ENCODE measurements at places on chromosomes 13 and 19.
A peak's percentile ranks its signal among the peaks of the same experiment; 100 is the strongest.

GRCh38 chr13:105971738-105972137, 563.7 kb downstream of the EFNB2 start:
- H3K4me1 ChIP-seq = peaks cover 22% of the 10 kb centered on the region
- H3K36me3 ChIP-seq = no peaks in the 10 kb centered on the region
- no peak overlapping the region for H3K27ac ChIP-seq
- H3K27me3 ChIP-seq = no peaks in the 10 kb centered on the region
- no peak for DNase-seq

DNA sequence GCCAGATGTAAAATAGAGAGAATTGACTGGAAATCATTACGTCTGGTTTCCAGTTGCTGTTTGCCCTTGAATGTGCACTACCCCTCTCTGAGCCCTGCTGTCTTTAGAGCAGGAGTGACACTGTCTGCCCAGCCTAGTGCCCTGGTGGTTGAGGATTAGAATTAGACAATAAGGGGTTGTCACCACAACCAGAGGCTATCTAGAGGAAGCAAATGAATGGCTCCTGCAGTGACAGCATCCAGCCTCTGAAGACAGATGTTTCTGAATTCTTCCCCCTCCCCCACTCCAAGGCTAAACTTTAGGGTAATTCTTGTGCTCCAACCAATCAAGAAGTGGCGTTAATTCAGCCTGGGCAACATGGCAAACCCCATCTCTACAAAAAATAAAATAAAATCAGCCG, 2.0 kb downstream of the RAB8A start:
- peaks cover 1% of the 10 kb centered on the region for H3K36me3 ChIP-seq
- peak overlapping the region; percentile 33 for H3K27ac ChIP-seq
- peak overlapping the region; percentile 46 for H3K4me3 ChIP-seq
- H3K27me3 ChIP-seq = no peaks in the 10 kb centered on the region
- peaks cover 7% of the 10 kb centered on the region for H3K4me1 ChIP-seq

- H3K4me1 ChIP-seq = peaks cover 19% of the 10 kb centered on the region
- DNase-seq = no peak
- no peak overlapping the region for H3K4me3 ChIP-seq
- no peaks in the 10 kb centered on the region for H3K27me3 ChIP-seq
Measured at GRCh38 chr13:32045982-32046785, 14.6 kb downstream of the FRY start.

- H3K4me1 ChIP-seq = peaks cover 5% of the 10 kb centered on the region
- peaks cover 2% of the 10 kb centered on the region for H3K27me3 ChIP-seq
- H3K36me3 ChIP-seq = no peaks in the 10 kb centered on the region
- H3K4me3 ChIP-seq = no peak overlapping the region
- no peak overlapping the region for H3K27ac ChIP-seq
Measured at GRCh38 chr13:33087790-33088189, 71.6 kb downstream of the KL start.

DNA sequence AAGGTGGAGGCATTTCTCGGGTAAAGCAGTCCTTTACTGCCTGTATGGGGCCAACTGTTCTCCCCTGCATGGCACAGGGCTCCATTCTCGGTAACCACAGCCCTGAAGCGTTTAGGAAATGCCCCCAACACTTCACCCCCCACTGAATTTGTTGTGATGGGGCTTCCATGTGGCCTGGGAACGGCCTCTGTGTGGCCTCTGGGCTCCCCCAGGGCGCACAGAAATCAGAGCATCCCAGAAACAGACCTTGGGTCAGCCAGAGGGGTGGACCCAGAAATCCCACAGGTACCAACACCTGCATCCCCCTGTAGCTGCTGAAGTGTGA, 153.7 kb upstream of the VSTM2B start:
- no peak overlapping the region for H3K27ac ChIP-seq
- H3K4me3 ChIP-seq = no peak overlapping the region
- no peaks in the 10 kb centered on the region for H3K36me3 ChIP-seq

- DNase-seq = no peak
- H3K27me3 ChIP-seq = peaks cover 36% of the 10 kb centered on the region
- H3K4me1 ChIP-seq = peaks cover 7% of the 10 kb centered on the region
- H3K4me3 ChIP-seq = peak overlapping the region; percentile 12
- no peak overlapping the region for H3K27ac ChIP-seq
- no peaks in the 10 kb centered on the region for H3K36me3 ChIP-seq
Measured at GRCh38 chr19:53884256-53884655, 2.3 kb downstream of the PRKCG start.

DNA sequence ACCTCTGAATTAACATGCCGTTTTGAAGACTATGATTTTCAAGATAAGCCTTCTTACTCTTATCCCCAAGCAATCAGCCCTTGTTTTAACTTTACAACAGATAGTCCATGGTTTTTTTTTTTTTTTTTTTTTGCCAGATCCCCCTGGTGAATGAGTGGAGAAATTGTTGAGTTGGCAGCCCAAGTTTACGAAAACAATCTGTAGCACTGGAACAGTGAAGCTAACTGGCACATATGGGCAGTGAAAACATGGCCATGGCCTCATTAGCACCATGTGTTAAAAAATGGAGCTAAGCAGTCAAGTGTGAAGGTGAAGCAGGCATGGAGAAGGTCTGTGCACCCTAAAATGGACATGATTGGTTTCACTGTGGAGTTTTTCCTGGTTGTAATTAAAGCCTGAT, 812.1 kb upstream of the MIR17HG start:
- H3K4me1 ChIP-seq = no peaks in the 10 kb centered on the region
- no peak overlapping the region for H3K4me3 ChIP-seq
- no peaks in the 10 kb centered on the region for H3K27me3 ChIP-seq
- DNase-seq = no peak
- H3K36me3 ChIP-seq = peaks cover 1% of the 10 kb centered on the region

GRCh38 chr13:99590519-99591011, 89.3 kb downstream of the TM9SF2 start:
- H3K4me1 ChIP-seq = no peaks in the 10 kb centered on the region
- H3K27me3 ChIP-seq = no peaks in the 10 kb centered on the region
- no peaks in the 10 kb centered on the region for H3K36me3 ChIP-seq
- H3K4me3 ChIP-seq = no peak overlapping the region
- no peak overlapping the region for H3K27ac ChIP-seq

DNA sequence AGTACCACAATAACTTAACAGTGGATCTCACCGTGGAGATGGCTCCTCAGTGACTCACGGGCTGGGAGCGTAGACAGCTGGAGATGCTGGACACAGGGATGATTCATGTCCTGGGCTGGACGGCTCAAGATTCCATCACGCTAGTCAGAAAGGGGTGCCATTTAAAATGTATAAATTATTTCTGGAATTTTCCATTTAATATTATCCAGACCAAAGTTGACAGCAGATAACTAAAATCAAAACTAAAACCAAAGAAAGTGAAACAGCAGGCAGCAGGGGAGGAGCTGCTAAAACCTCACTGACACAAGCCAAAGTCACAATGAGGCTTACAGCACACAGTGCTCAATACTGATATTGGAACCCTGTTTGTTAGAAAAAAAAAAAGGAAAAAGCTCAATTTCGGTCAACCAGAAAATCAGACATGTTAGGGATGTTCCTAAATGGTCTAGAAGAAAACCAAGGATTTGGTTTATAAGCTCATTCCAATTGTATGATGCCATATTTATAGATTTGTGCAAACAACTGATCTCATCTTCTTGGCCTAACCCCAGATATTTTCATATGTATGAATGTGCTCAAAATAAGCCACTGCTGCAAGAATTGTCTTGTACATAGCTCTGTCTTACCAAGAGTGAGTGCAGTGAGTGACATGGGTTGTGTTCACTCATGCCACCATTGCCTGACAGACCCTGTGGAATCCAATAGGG, 111.8 kb downstream of the SACS start:
- no peaks in the 10 kb centered on the region for H3K27me3 ChIP-seq
- DNase-seq = no peak
- no peak overlapping the region for H3K27ac ChIP-seq
- H3K36me3 ChIP-seq = no peaks in the 10 kb centered on the region
- no peaks in the 10 kb centered on the region for H3K4me1 ChIP-seq

DNA sequence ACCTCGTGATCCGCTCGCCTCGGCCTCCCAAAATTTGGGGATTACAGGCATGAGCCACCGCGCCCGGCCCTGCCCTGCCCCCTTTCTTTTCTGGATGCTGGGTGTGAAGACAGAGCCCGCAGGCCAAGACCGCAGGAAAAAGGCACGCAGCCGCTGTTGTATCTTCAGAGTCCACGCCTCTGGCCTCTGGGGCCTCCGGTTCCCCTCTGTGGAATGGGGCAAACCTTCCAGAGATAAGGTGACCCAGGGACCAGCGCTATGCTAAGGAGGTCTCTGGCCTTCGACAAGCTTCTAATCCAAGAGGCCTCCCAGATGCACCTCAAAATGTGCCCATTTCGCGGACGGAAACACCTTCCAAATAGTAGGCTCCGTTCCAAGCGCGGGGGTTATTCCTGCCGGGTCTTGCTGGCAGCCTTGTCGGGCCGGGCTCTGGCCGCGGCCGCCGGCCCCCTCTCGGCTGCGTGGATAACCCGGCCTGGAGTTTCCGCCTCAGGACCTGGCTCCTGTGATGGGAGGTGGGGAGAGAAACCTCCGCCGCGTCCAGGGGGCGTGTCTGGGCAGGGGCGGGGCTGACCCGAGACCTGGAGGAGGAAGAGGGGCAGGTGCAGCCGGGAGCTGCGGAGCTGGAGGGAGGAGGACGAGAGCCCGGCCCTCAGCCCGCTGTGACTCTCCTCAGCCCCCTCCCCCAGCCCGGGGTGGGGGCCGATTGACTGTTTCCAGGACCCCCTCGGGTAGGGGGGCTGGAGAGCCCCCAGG, 13.1 kb downstream of the TJP3 start:
- H3K36me3 ChIP-seq = no peaks in the 10 kb centered on the region
- peak overlapping the region; percentile 80 for H3K4me3 ChIP-seq
- H3K27ac ChIP-seq = no peak overlapping the region
- peaks cover 7% of the 10 kb centered on the region for H3K4me1 ChIP-seq

GRCh38 chr13:30045916-30046704, 195.7 kb upstream of the UBL3 start:
- H3K4me1 ChIP-seq = no peaks in the 10 kb centered on the region
- no peaks in the 10 kb centered on the region for H3K27me3 ChIP-seq
- no peak for DNase-seq
- H3K27ac ChIP-seq = no peak overlapping the region
- no peak overlapping the region for H3K4me3 ChIP-seq
- H3K36me3 ChIP-seq = no peaks in the 10 kb centered on the region

GRCh38 chr13:70424928-70425327, 316.7 kb upstream of the KLHL1 start:
- DNase-seq = no peak
- H3K4me3 ChIP-seq = no peak overlapping the region
- peaks cover 6% of the 10 kb centered on the region for H3K4me1 ChIP-seq
- H3K36me3 ChIP-seq = no peaks in the 10 kb centered on the region
- no peaks in the 10 kb centered on the region for H3K27me3 ChIP-seq
- peak overlapping the region; percentile 92 for H3K27ac ChIP-seq

- H3K27me3 ChIP-seq = no peaks in the 10 kb centered on the region
- H3K4me3 ChIP-seq = no peak overlapping the region
Measured at GRCh38 chr19:48340995-48341394, 15.6 kb downstream of the EMP3 start.

DNA sequence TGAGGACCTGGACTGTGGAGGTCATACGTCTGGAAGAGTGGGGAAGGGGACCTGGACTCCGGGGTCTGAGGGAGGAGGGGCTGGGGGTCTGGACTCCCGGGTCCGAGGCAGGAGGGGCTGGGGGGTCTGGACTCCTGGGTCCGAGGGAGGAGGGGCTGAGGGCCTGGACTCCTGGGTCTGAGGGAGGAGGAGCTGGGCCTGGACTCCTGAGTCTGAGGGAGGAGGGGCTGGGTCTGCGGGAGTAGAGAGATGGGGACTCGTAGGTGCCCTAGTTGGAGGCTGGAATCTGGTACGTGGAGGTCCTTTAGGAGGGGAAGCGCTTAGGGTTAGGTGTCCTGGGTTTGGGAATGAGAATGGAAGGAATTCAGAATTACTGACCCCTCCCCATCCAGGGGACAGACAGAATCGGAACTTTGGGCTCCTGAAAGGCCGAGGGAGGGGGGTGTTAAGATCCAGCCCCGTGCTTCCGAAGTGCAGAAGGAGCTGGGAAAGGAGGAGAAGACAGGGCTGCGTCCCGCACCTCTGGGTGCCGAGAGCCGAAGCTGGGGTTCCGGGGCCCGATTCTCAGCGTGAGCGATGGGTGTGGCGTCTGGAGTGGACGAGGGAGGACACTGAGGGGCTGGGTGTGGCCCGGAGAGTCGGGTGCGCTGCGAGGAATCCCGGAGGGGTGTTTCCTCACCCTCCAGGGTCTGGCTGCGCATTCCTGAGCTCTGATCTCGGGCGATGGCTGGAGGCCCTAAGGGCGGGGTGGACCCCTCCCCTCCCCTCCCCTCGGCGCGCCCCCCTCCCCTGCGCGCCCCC, 608 bp downstream of the MYADM start:
- no peak for DNase-seq
- peaks cover 9% of the 10 kb centered on the region for H3K36me3 ChIP-seq
- peak overlapping the region; percentile 98 for H3K27ac ChIP-seq
- no peaks in the 10 kb centered on the region for H3K27me3 ChIP-seq
- peaks cover 54% of the 10 kb centered on the region for H3K4me1 ChIP-seq

DNA sequence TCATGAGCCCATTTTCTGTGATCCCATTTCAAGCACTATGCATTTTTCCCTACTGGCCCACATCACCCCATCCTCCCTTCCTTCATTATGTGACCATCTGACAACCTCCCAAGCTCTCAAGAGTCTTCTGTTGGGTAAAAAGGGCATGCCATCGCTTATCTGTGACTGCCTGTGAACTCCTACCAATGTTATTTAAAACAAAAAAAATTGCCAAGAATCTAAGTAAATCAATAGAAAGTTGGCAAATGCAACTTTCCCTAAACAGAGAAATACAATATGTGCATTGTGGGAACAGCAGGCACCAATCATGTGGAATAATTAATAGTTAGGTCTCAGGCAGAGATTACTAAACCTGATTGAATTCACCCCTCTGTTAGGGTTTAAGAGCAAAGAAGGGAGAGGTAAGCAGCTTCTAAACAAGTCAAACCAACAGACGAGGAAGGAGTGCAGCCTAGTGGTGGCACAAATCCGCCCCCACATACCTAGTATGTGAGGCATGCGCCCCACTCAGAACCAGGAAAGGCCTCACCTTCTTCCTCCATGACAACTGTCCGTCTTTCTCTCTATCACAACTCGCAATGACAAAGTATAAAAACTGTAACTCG, 29.8 kb downstream of the DZIP1 start:
- no peaks in the 10 kb centered on the region for H3K27me3 ChIP-seq
- H3K36me3 ChIP-seq = peaks cover 21% of the 10 kb centered on the region
- peaks cover 14% of the 10 kb centered on the region for H3K4me1 ChIP-seq
- no peak overlapping the region for H3K4me3 ChIP-seq

GRCh38 chr13:34156841-34157365, 339.0 kb downstream of the RFC3 start:
- H3K4me1 ChIP-seq = peaks cover 50% of the 10 kb centered on the region
- DNase-seq = peak; percentile 19
- H3K27me3 ChIP-seq = no peaks in the 10 kb centered on the region
- H3K27ac ChIP-seq = peak overlapping the region; percentile 94

- no peak for DNase-seq
- H3K4me1 ChIP-seq = peaks cover 1% of the 10 kb centered on the region
- peak overlapping the region; percentile 81 for H3K27ac ChIP-seq
Measured at GRCh38 chr13:33761740-33762139, 56.2 kb upstream of the RFC3 start.

All from progenitor cell of endocrine pancreas (in vitro differentiated cells).